ENCODE measurements at places on chromosomes 5 and 9.

GRCh38 chr9:137784641-137785513 lies 92.7 kb upstream of the CACNA1B start:
- no peak for DNase-seq

- peak; percentile 72 for DNase-seq
Observed at GRCh38 chr9:22044583-22044982, 35.5 kb upstream of the CDKN2B start.

DNA sequence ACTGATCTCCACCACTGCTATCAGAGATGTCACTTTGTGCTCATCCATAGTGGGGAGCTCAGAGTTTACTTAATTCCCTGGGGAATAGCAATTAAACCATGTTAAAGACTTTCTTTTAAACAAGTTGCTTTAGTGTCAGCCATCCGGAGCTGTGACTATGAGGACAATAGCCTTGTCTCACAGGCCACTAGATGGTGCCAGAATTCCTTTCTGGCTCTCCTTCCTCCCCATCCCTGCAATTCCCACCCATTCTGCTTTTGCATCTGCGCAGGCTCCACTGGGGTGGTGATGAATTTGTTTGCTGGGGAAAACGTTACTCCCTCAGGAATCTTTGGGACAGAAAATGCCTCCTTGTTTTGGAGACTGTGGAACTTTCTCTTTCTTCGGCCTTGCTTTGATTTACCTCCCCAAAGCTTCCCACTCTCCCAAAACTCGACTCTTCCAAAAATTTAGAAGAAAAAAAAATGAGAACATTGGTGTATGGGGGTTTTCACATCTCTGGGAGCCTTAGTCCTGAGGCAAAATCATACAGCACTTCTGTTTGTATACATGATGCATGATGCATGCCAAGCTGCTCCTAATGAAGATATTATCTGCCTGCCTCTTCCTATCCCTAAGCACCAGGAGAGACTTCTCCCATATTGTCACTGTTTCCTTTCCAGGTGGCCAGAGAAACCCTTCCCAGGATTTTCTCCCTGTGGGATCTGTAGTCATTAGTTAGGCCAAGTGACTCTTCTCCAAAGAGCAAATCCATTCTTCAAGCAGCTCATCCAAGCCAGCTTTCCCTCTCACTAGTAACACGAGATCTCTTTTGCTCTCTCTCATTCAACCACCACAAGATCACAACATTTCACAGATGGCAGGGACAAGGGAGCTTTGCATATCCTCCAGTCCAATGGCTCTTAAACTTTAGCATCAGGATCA lies 466.1 kb downstream of the TLR4 start:
- DNase-seq, result peak; percentile 3

- DNase-seq, result no peak
Observed at GRCh38 chr5:77850536-77851175, 74.5 kb upstream of the TBCA start.

DNA sequence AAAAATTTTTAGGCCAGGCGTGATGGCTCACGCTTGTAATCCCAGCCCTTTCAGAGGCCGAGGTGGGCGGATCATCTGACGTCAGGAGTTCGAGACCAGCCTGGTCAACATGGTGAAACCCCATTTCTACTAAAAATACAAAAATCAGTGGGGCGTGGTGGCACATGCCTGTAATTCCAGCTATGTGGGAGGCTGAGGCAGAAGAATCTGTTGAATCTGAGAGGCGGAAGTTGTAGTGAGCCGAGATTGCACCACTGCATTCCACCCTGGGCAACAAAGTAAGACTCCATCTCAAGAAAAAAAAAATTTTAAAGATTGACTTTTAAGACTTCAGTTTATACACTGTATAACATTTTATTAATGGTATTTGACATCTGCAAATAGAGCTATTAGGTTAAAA lies 60.1 kb upstream of the GNAQ start:
- no peak for DNase-seq

GRCh38 chr5:150155258-150156026 lies at the start of gene PDGFRB:
TSS of gene PDGFRB (minus strand) at chr5:150155845. CDS start at chr5:150137047, 18,798 bp downstream.
- DNase-seq, result no peak

- DNase-seq, result no peak
Observed at GRCh38 chr5:77353251-77353650, 138.9 kb downstream of the WDR41 start.

- peak; percentile 87 for DNase-seq
Observed at GRCh38 chr5:72067682-72068470, 39.4 kb upstream of the MAP1B start.

DNA sequence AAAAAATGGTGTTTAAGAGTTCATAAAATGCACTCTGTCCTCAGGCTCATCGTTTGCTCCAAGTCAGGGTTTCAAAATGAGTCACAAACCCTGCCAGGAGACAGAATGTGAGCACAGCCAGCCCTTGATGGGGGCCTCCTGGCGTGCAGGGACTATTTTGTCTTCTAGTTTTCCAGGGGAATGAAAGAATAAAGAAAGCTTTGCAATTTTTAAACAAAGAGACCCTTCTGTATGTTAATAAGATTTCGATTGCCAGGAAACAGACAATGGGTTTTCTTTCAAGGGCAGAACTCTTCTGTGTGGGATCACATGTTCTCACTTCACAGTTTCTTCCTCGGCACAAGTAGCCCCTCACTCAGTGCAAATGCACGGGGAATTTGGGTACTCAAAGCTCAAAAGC lies 121.4 kb upstream of the C6 start:
- no peak for DNase-seq

DNA sequence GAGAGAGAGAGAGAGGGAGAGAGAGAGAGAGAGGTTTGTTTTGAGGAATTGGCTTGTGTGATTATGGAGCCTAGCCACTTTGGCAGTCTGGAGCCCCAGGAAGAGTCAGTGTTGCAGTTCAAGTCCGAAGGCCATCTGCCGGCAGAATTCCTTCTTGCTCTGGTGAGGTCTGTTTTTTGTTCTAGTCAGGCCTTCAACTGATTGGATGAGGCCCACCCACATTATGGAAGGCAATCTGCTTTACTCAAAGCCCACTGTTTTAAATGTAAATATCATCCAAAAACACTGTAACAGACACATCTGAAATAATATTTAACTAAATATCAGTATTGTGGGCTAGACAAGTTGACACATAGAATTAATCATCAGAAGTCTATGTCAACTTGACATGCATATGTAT lies 11.4 kb upstream of the GRM6 start:
- DNase-seq, result no peak

DNA sequence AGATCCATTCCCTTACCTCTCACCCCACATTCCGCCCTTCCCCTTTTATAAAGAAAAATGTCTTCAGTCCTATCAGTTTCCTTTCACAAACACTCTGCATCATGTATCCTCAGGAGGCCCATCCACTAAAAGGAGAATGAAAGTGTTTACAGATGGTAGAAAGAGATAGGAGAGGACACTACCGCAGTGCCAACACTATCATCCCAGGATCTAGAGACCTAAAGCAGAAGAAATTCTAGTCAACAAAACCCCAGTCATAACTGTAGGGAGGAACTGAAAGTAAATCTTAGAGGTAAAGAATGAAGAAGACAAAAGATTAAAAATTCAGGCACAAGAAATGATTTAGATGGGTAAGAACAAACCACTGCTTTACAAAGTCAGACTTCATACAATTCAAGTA lies 114.1 kb downstream of the MLLT3 start:
- DNase-seq, result no peak

- no peak for DNase-seq
Observed at GRCh38 chr9:112273876-112274275, 59.5 kb downstream of the PTBP3 start.

DNA sequence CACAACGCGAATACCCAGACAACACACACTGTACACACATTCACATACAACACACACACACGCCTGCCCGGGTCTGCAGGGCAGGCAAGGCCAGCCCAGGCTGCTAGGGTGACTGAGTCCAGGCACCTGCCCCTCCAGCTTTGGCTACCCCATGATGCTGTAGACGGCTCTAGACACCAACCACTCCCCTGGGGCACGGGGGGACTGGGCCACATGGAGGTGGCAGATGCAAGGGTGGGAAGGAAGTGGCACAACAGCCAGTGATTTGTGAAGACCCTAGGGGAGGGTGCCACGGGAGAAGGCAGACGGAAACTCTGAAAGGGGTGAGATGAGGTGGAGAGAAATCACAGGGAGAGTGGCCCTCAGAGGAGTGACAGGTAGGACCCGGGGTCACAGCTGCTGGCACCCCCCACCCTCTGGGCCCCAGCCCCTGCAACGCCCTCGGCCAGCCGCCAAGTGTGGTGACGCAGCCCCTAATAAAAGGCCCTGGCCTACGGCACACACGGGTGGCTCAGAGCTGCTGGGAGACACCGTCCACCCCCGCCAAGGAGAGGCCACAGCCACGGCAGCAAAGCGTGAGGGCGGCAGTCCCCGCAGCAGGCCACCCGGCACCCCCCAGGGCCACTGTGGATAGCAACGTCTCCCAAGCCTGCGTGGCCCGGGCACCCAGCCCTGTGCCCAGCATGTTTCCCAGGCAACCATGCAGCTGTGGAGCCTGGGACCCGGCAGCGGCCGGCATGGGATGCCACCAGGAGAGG lies 6.6 kb upstream of the CCDC187 start:
- no peak for DNase-seq

- DNase-seq, result no peak
Observed at GRCh38 chr5:87782916-87783315, 370.2 kb upstream of the CCNH start.

DNA sequence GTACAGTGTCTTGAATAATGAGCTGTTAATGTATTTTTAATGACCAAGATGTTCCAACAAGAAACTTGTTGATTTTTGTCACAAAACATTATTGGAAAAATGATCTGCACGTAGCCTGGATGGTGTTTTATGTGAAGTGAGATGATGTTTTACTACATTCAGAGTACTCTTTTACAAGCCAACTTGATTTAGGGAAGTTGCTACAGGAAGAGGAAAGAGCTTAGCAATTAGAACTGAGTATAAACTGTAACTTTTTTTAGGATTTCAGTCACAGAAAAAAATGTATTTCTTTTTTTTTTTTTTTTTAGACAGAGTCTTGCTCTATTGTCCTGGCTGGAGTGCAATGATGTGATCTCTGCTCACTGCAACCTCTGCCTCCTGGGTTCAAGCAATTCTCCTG lies 113.6 kb upstream of the ADRA1B start:
- no peak for DNase-seq

DNA sequence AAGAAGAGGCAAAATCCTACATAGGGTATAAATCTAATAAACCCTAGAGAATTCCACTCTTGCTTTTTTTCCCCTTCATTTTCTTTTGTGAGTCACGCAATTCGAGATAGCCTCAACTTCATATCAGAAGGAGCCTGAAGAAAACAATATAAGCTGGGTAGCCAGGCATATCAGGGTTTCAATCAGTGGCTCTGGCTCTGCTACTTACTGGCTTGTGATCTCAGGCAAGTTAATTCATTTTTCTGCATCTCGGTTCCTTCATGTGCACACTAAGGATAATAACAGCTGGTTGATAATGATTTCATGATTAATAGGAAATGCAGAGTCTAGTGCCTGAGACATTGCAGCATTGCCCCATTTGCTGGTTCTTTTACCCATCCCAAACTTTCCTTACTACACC lies 46.5 kb upstream of the ASTN2 start:
- no peak for DNase-seq

DNA sequence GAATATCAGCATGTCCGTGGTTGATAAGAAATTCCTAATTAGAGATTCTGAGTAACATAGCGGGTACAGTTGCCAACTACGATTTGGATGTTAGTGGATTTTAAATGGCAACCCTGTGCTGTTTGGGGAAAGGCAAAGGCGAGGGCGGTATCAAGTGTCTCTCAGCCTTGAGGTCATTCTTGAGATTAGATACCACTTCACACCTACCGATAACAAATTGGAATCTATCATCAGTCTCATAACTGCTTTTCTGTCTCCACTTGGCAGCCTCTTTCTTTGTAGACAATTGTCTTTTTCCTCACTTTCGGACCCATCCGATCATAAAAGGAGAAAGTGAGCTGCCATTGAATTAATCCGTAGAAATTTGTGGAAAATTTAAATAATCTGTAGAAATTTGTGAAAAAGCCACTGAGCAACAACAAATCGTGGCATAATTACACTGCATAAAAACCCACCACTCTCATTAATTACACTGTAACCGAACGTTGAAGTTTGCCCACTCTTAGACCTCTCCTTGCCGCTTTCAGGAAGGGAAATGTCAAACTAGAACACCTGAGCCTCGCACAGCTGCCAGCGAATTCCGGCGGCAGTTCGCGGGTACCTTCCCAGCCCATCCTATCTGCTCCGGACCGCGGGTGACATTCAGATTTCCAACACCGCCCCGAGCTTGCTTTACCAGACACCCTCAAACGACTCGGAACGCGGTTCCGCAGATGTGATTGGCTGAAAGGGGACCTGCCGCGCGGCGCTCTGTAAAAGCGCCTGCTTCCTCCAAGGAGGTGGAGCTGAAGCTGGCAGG lies 849 bp upstream of the RGMB start:
- no peak for DNase-seq

DNA sequence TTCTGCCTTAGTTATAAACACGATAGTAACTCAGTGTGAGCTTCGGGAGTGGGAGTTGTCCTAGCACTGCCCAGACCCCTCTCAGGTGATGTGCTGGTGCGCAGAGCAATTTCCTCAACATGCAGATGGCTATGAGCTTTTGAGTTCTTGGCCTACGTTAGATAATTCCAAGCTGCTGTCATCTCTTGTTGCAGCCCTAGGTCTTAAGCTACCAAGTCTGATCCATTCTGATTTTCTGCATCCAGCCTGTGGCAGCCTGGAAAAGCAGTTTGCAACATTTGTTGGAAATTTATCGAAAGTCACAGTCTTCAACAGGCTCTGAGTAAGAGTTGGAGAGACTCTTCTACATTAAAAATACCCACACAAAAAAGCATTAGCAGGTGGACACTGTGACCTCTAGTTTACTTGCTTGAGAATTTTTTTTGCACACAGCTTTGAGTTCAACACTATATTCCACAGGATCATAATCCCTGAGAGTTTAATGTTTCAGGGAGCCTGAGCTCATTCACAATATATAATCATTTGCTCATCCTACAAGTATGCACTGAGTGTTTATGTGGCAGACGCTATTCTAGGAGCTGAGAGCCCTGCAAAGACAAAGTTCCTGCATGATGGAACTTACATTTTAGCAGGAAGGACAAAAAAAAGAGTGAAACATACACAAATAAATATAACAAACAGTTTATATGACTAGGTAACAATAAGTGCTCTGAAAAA lies 91.6 kb downstream of the UBE2QL1 start:
- peak; percentile 8 for DNase-seq

DNA sequence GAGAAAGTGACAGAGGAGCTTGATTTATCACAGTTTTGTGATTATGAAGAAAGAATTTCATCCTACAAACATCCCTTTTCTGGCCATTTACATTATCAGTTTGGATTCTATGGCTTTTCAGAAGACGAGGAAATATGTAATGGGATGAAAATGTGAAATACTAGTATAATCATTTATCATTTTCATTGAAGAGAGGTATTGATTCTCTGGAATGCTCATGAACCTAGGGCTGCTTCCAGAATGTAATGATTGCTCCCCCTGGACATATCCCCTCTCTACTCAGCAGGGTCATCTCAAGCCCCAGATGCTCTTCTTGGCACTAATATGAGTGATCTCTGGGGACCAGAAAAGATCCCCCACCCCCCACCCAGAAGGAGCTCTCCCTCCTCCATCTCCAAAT lies 106.7 kb upstream of the ZNF618 start:
- no peak for DNase-seq

Data from non-pigmented ciliary epithelial cell (primary cell).